ENCODE measurements at places on chromosomes 2 and 18. TPM values are rescaled to one million over a fixed set of nuclear protein-coding genes. Genes with fewer than 3 reads are reported as not detected.

Gene TUBB8B
- total RNA-seq: not detected

Gene ZNF638
- 88.7 TPM for total RNA-seq

Gene LOXHD1
- not detected for total RNA-seq

Gene EGR4
- not detected for total RNA-seq

Gene CYB5A
- total RNA-seq: 33.3 TPM

Gene PRSS56
- not detected for total RNA-seq

Gene CPO
- total RNA-seq: not detected

Gene ACMSD
- total RNA-seq: not detected

Gene MRPS9
- 13.6 TPM for total RNA-seq

Gene DNAH7
- total RNA-seq: 0.46 TPM
